ENCODE measurements at places on chromosomes 5 and 9.

- DNase-seq = no peak
These were observed 20.5 kb downstream of the NEURL1B start for GRCh38 chr5:172661526-172661925.

- DNase-seq = no peak
These were observed 2.9 kb upstream of the C7 start for GRCh38 chr5:40906351-40906751.

- no peak for DNase-seq
These were observed 8.1 kb upstream of the TENT4A start for GRCh38 chr5:6705088-6705487.

- no peak for DNase-seq
These were observed 31.2 kb downstream of the ZNF618 start for GRCh38 chr9:113907282-113907681.

GRCh38 chr5:3596261-3596825, 711 bp downstream of the IRX1 start:
- DNase-seq = no peak

GRCh38 chr5:172722327-172722815, 48.6 kb downstream of the DUSP1 start:
- no peak for DNase-seq

DNA sequence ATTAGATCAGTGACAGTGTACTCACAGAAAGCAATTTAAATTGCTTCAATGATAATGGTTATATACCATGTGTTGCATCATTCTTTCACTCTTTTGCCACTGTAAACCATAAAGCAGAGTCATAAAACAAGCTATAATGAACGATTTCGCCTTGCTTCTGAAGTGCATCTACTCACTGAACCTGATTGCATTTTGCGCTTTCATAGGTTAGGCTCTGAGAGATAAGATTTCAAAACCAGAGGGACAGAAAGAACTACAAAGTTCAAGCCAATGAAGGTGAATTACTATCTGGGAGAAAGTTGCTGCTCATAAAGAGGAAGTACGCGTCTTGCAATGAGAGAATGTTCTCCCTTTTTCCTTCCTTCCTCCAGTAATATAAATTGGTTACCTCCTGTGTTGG, 412.7 kb downstream of the CETN3 start:
- DNase-seq = no peak

- no peak for DNase-seq
These were observed 19.4 kb downstream of the USP20 start for GRCh38 chr9:129854588-129855110.

DNA sequence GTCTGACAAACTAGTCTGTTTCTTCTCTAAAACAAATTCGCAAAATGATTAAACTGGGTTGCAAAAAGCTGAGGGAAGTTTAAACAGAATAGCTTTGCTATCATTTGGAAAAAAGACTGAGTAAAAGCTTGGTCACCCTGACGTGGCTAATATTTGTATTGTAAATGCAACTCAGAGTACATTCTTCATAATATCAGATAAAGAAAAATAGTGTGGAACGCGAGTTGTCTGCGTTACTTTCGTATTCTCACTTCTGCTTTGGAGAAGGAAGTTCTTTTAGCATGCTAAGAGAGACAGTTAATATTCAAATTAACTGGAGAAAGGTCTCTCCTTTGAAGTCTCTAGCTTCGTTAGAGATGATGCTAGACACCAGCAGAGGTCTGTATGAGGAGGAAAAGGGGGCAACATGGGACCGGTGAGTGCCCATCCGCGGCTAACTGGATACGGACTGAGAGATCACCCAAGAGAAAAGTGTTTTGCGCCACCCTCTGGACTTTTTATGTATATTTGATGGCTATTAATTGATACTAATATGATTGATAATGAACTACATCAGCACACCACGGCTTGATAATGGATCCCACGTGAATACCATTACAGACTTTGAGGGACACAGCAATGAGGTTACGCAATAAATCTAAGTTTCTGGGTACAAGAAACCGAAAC, 2.9 kb upstream of the CNTRL start:
- peak; percentile 37 for DNase-seq

DNA sequence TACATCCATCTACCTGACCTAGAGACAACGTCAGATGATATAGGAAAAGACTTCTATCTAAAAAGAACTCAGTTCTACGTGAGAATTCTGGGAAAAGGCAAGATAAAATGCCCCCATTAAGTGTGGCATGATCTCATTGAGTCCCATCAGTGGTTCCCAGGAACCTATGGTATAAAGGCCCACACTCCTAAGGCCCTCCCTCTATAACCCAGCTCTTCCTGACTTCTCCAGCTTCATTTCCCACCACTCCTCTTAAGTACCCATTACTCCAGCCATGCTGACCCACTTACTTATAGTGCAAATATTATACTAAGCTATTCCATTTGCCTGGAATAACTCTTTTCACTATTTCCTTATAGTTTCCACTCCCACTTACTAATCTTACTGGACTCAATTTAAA, 95.4 kb upstream of the NR5A1 start:
- no peak for DNase-seq

- DNase-seq = no peak
These were observed 116.6 kb downstream of the AOPEP start for GRCh38 chr9:94843134-94843533.

DNA sequence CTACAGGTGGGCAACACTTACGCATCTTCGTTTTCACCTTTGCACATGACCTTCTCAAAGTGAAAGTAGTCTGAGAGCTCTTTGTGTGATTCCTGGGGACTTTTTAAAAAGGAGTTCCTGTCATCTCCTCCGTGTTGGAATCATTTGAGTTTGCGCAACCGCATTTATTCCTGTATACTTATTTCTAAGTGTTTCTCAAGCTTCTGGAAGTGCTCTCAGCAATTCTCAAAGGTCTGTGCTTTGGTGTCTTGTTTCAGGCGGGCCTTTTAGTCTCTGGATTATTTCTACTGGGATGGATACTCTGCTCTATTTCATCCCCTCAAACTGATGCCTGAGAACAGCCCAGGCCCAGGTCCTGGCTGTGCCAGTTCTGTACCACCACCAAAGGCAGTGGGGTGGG, 226.5 kb upstream of the TUT7 start:
- DNase-seq = no peak

- no peak for DNase-seq
These were observed 126.8 kb upstream of the DPYSL3 start for GRCh38 chr5:147636729-147636984.

- DNase-seq = no peak
These were observed 276.5 kb downstream of the SLIT3 start for GRCh38 chr5:169024421-169024820.

DNA sequence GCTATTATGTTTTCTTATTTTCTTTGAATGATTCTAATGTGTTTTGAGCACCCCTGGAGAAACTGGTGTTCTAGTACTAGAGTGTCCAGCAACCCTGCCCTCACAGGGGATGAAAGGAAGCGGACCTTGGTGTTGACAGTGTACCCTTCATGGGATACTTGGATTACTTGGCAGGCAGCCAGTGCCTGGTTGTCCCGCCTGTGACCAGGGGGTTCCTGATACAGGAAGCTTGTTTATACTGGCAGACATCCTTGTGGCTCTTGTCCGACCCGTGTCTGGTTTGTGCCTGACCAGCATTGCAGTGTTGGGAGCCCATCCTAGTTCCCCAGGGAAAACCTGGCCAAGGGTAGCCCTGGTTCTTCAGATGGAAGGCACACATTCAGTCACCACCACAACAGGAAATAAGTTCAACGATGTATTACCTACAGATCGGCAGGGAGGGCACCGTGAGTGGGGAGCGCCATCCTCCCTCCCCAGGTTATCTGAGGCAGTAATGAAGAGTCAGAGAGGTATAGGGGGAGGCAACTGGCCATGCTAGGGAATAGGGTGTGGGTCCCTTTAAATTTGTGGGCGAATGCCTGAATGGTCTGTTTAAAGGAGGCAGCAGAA, 47.3 kb downstream of the CACNA1B start:
- DNase-seq = no peak

GRCh38 chr5:123035360-123035917, 1.1 kb downstream of the PPIC start:
- peak; percentile 23 for DNase-seq

- no peak for DNase-seq
These were observed 152.9 kb upstream of the IRX2 start for GRCh38 chr5:2904399-2904798.

GRCh38 chr5:91016954-91017700, 366.0 kb downstream of the ARRDC3 start:
- no peak for DNase-seq

- DNase-seq = no peak
These were observed 89.8 kb downstream of the UBE2R2 start for GRCh38 chr9:33906769-33907168.

GRCh38 chr9:37104183-37104889, 16.0 kb upstream of the ZCCHC7 start:
- no peak for DNase-seq
